ENCODE measurements at places on chromosomes 16 and 17.
A peak's percentile ranks its signal among the peaks of the same experiment; 100 is the strongest.

GRCh38 chr16:79181419-79181818, 419.1 kb downstream of the MAF start:
- no peak for DNase-seq

GRCh38 chr16:15775663-15776304, 81.0 kb downstream of the MYH11 start:
- DNase-seq = no peak

GRCh38 chr16:1276580-1276878, 20.7 kb downstream of the TPSD1 start:
- no peak for DNase-seq

DNA sequence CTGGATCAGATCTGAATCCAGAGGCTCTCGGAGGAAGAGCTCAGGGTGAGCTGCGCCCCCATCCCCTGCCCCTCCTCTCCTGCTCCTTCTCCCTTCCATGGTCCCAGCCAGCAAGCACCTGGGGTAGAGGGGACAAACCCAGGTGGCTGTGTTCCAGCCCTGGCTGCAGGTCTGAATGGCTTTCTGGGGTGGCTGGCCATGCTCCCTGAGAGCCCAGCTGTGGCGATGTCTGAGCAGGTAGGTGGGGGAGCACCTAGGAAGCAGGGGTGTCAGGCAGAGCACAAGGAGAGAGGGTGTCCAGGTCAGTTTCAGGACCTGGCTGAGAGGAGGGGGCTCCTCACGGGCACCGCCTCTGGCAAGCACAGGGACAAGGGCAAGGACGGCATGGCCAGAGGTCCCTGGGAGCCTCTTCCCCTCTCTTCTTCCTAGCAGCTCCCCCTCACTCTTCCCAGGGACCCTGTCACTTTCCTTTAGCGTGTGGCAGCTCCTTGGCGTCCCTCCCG, 310.0 kb downstream of the SEC14L1 start:
- no peak for DNase-seq

GRCh38 chr17:5555254-5555653, 29.1 kb downstream of the NLRP1 start:
- peak; percentile 75 for DNase-seq

- no peak for DNase-seq
Observed at GRCh38 chr16:79209308-79209707, 391.2 kb downstream of the MAF start.

DNA sequence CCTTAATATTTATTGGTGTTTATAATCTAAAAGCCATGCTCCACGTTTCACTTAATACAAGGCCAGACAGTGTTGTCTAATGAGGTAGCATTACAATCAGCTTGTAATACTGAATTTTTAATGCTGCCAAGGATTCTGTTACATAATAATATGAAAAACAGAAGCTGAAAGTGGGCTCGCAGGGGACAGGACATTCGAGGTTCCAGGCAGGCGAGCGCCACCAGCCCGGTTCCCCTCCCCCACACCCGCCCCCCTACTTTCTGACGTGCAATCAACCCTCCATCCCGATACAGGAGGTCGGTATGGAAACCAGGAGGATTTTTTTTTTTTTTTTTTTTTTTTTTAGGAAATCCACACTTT, 6.2 kb upstream of the ZFHX3 start:
- DNase-seq = no peak

- no peak for DNase-seq
Observed at GRCh38 chr17:76199469-76199868, 40.8 kb downstream of the RNF157 start.
